ENCODE measurements at places on chromosomes 3 and 15.

DNA sequence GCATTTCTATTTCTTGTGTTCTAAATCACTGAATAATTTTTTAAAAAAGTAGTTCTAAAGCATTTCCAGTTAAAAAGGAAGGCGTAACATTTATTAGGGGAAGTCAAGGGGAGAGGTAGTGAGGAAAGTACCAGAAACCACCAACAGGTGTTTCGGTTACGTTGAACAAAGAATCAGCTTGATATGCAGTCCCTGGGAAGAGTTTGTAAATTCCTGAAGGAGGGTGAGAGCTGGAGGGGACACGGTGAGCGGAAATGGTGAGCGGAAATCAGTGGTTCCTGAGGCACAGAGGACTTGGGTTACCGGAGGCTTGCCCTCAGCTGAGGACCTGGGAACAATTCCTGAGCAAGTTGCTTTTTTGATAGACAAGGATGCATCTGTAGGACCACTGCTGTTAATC, 17.8 kb downstream of the MAP2K1 start:
- no peak for DNase-seq

- no peak for DNase-seq
Measured at GRCh38 chr15:100769043-100769974, 110.3 kb upstream of the ALDH1A3 start.

- no peak for DNase-seq
Measured at GRCh38 chr3:55717481-55717880, 230.4 kb upstream of the WNT5A start.

DNA sequence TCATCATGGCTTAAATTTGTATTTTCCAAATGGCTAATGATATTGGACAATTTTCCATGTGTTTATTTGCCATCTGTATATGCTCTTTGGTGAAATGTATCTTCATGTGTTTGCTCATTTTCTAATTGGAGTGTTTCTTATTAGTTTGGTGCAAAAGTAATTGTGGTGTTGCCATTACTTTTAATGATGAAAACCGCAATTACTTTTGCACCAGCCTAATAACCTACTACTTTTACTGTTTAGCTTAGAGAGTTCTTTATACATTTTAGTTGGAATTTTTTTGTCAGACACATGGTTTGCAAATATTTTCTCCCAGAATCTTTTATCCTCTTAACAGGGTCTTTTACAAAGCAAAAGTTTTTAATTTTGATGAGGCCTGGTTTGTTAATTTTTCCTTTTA, 141.0 kb upstream of the AGTR1 start:
- DNase-seq, result no peak

- DNase-seq, result no peak
Measured at GRCh38 chr15:92663250-92663951, 7.8 kb upstream of the FAM174B start.

- no peak for DNase-seq
Measured at GRCh38 chr15:67768313-67768977, 56.9 kb upstream of the SKOR1 start.

- no peak for DNase-seq
Measured at GRCh38 chr3:176631165-176631564, 566.1 kb downstream of the TBL1XR1 start.

DNA sequence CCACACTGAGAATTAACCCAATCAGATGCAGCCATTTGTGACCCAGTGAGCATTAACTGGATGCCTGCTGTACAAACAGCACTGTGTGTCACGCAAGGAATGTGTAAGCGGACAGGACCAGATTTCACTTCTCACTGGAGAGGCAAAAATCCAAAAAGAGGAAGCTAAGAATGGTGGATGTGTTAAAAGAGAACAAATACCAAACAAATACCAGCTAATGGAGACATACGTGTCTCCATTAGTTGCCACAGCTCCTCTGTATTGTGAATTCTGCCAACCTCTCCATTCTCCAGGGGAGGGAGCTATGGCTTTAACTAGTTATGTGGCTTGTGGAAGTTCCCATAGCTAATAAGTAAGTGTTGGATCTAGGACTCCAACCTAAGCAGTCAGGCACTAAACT, 2.6 kb downstream of the LTF start:
- DNase-seq, result no peak

DNA sequence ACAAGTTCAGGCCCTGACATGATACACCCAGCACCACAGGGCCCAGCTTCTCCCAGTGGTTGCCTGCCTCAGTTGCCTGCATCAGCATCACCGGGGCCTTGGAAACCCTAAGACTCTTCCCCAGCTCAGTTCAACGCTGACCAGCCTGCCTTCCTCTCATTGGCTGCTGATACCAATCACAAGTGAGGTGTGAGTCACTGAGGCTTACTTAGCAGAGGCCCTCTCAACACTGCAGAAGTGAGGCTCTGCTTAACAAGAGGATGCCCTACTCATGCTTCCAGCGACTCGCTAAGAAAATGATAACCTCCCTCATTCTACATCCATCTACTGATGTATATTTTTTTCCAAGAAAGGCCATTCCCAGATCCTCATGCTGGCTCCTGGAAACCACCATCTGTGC, 151.9 kb downstream of the ADAMTS17 start:
- DNase-seq, result no peak

- DNase-seq, result no peak
Measured at GRCh38 chr3:188949996-188950395, 221.8 kb upstream of the TPRG1 start.

DNA sequence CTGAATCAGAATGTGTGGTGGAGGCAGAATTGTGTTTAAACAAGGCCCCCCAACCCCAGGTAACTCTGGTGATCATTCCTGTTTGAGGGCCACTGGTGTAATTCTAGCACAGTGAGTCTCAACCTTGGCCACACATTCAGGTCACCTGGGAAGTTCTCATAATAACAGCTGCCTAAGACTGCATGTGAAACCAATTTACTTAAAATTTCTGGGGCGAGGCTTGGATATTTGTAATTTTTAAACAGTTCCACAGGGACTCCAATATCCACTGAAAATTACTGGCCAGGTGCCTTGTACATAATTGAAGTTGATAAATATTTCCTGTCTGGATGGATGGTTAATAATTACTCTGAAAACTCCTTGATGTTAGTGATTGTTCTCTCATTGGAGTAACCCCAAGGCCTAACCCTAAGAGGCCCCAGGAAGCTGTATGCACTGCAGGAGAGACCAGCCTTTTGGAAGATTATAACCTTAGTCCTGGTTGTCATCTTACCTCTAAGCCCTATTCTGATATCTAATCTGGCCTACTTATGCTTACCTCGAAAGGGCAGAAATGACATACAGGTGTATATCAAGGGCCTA, 25.7 kb upstream of the EPHB1 start:
- no peak for DNase-seq

GRCh38 chr3:197613199-197613598, 57.4 kb upstream of the BDH1 start:
- DNase-seq, result no peak

GRCh38 chr3:124303305-124303910, 311.5 kb upstream of the ROPN1 start:
- DNase-seq, result no peak

GRCh38 chr15:92809880-92810361, 90.2 kb upstream of the CHD2 start:
- no peak for DNase-seq

GRCh38 chr15:101305820-101306255, 10.8 kb upstream of the SNRPA1 start:
- no peak for DNase-seq

GRCh38 chr15:36688310-36689011, 109.0 kb downstream of the CDIN1 start:
- peak; percentile 5 for DNase-seq

- DNase-seq, result no peak
Measured at GRCh38 chr3:45980229-45980813, 15.3 kb downstream of the FYCO1 start.

DNA sequence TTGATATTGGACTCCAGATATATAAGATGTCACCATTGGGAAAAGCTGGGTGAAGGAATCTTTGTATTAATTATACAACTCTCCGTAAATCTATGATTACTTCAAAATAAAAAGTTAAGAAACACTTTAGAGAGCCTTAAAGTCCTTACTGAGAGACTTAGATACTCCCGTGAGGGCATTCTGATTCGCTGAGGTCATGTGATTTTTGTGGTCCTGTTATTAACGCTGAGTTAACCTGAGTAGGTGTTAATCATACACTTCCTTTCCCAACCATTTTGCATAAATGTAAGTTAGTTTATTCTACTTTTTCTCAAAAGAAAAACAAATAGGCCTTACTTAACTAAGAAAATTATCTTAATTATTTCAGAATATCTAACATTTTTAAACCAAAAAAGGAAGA, 67.1 kb upstream of the LMOD3 start:
- DNase-seq, result no peak

GRCh38 chr3:63927422-63928280, 15.5 kb upstream of the SCAANT1 start:
- no peak for DNase-seq

GRCh38 chr3:30779686-30780287, 114.7 kb downstream of the GADL1 start:
- no peak for DNase-seq

DNA sequence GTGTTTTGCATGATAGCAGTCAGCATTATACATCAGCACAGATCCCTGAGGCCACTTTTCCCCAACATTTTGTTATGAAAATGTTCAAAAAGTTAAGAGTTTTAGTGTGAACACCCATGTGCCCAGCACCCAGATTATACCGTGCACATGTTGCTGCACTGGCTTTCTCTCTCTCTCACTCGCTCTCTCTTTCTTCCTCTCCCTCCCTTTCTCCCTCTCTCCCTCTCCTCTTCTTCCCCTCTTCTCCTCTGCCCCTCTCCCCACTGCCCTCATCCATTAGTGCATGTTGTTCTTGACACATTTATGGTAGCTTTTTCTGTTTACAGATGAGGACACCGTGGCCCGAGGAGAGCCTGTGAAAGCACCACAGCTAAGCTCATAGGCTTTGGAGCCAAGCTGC, 7.3 kb downstream of the FGD5 start:
- DNase-seq, result no peak

- DNase-seq, result no peak
Measured at GRCh38 chr3:71005702-71006321, 577.7 kb downstream of the FOXP1 start.

GRCh38 chr3:126557415-126557745, 1.4 kb downstream of the C3orf22 start:
- DNase-seq, result no peak

DNA sequence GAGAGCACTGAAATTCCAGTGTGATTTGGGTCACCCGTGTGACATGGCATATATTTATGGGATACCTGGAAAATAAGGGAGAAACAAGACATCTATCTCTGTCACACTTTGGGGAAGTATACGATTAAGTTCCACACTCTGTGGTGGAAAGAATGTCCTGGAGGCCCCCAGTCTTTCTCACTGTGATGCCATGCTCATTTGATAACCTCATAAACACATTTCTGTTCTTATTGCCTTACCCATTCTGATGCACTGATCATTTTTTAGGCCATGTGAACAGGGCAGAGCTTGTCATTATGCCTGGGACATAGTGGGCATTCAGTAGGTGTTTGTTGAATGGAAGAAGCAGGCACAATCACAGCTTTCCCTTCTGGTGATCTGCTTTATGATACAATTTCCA, 349.4 kb upstream of the TPRG1 start:
- DNase-seq, result no peak

DNA sequence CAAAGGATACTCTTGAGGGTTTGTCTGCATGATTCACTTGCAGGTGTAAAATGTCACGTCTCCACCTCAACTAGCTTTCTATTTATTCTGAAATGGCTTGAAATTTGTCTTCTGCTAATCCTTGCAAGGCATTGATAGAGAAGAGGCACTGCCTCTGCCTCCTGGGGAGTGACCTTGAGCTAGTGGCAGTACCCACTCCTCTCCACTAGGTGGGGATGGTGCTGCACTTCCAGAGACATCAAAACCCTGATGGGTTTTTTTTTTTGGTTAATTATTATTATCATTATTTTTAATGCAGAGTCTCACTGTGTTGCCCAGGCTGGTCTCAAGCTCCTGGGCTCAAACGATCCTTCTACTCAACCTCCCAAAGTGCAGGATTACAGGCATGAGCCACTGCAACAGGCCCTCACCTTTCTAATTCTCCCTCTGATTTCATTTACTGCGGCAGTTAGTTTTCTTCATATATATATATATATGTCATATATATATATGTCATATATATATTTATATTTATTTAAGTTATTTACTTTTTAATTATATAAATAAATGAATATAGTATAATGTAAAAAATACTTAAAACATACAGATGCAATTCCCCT, 117.6 kb upstream of the EIF1B start:
- peak; percentile 24 for DNase-seq

DNA sequence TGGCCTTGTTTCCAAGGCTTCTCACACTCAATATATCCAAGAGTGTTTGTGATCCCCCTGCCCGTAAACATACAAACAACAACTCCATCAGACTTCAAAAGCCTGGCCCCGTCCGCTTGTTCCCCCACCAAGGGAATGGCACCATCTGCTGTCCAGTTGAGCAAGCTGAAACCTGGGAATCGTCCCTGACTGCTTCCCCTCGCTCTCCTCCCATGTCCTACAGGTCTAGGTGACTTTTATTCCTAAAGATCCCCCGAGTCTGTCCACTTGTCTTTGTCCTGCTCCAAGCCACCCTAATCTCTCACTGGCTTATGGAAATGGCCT, 27.9 kb upstream of the FAM174B start:
- DNase-seq, result no peak

GRCh38 chr15:90760661-90761232, 43.6 kb downstream of the BLM start:
- DNase-seq, result no peak

- DNase-seq, result no peak
Measured at GRCh38 chr3:45163481-45163880, 17.3 kb upstream of the CDCP1 start.

GRCh38 chr3:59774000-59774399, 724.2 kb upstream of the CFAP20DC start:
- DNase-seq, result no peak

- DNase-seq, result no peak
Measured at GRCh38 chr15:35723852-35724251, 177.9 kb upstream of the DPH6 start.

- no peak for DNase-seq
Measured at GRCh38 chr3:40465111-40465407, 7.9 kb downstream of the RPL14 start.

- no peak for DNase-seq
Measured at GRCh38 chr3:128378631-128379347, 87.9 kb downstream of the DNAJB8 start.

GRCh38 chr15:88606070-88606794, 14.9 kb upstream of the AEN start:
- no peak for DNase-seq

- no peak for DNase-seq
Measured at GRCh38 chr15:92687195-92687602, 31.6 kb upstream of the FAM174B start.

DNA sequence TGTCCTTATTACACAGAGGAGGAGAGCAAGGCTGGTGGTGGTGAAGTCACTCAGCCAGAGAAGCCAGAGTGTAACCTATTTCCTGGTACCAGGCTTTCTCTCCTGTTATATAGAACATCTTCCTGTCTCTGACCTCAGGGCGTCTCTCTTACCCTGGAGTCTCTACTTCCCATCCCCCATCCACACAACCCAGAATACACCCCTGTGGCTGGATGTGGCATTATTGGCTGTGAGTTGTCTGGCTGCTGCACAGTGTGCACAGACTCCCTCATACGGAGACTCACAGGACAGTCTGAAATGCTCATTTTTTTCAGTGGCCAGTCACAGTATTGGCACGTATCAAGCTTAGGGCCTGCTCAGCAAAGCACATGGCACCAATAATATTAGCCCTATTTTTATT, 8.6 kb downstream of the PODXL2 start:
- no peak for DNase-seq

GRCh38 chr3:139109271-139109670, 64.6 kb upstream of the PRR23C start:
- no peak for DNase-seq
